ENCODE measurements at places on chromosomes 3 and 15.

DNA sequence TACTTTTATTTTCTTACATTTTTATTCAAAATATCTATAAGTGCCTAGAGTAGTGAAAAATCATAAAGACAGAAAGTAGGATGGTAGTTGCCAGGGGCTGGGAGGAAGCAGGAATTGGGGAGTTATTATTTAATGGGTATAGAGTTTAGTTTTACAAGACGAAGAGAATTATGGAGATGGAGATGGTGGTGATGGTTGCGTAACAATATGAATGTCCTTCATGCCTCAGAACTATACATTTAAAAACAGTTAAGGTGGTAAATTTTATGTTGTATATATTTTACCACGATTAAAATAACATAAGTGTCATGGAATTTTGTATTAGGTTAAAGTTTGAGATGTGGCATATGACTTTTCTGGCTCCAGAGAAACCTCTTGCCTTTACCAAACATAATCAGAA is 171.4 kb downstream of the MYRIP start:
- DNase-seq: no peak

DNA sequence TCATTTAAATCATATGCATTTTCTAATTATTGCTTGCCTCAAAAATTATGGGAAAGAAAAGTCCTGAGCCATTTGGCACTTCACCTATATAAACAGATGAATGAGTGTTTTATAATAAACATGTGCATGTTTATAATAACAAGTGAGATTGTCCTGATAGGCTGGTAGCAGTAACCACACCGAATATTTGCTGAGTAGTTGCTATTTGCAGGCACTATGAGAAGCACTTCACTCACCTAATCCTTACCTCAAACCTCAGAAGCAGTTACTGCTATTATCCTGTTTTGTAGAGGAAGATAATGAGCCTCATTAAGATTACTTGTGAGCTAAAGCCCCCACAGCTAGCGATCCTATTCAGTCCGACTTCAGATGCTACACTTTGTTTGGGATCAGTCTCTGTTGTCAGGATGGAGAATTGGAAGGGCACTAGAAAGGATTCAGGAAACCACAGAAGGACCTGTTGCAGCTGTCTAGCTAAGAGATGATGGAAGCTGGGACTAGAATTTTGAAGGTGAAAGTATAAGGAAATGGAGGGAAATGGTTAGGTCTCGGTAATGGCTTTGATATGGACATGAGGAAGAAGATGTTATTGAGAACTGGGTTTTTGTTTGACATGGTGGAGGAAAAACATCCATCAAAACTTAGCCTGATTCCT is 28.4 kb upstream of the MAGI1 start:
- DNase-seq: no peak

- no peak for DNase-seq
Measured at GRCh38 chr3:168996622-168997021, 666.9 kb downstream of the MECOM start.

DNA sequence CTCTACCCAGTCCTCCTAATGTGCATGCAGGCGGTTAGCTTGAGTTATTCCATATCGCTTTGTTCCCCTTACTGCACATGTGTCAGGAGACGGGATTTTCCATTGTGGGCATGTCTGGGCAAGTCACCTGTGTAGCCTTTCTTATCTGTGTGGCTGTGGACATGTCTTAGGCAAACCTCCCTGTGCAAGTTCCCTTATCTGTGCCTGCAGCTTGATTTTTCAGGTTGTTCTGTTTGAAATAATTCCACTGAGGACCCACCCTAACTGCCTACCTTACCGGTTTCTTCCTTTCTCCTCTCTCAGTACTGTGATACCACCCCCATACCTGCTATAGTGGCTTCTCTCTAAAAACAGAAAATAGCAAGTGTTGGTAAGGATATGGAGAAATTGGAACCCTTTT is 113.6 kb downstream of the NEO1 start:
- DNase-seq: no peak

DNA sequence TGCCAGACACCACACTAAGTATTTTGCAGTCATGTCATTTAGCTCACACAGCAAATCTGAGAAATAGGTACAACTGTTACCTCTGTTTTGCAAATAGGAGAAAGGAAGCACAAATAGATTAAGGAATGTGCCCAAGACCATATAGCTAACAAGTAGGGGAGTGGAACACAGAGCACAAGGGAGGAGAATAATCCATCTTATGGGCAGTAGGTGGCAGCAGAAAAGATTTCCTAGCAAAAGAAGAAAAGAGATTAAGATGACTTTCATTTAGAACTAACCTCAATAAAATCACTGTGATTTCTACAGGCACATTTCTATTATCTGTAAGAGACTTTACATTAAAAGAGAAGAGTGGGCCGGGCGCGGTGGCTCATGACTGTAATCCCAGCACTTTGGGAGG is 49.1 kb downstream of the NR1I2 start:
- DNase-seq: no peak

GRCh38 chr15:77731067-77731466 is 98.4 kb upstream of the LINGO1 start:
- DNase-seq: no peak

- no peak for DNase-seq
Measured at GRCh38 chr3:18283680-18284079, 141.5 kb downstream of the SATB1 start.

DNA sequence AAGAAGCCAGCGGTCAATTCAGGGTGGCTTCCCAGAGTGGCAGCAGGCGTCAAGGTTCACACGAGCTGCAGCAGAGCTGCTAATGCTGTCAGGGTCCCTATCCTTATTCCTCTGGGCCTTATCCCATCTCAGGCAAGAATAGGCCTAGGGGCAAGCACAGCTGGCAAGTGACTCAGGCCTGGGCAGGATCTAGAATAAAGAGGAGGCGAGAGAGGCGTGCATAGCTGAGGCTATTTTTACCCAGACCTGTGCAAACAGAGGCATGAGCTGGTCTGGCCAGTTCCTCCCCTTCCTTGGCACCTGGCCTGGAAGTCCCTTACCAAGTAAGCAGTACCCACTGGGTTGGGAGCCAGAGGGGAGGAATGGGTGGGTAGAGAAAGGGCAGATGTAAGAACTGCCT is 12.2 kb upstream of the VIPR1 start:
- no peak for DNase-seq

Data from sciatic nerve (tissue), 2 donors.